ENCODE measurements at places on chromosomes 2 and 18.

- DNase-seq: no peak
Observed at GRCh38 chr2:23657371-23657770, 269.6 kb downstream of the ATAD2B start.

- DNase-seq: no peak
Observed at GRCh38 chr2:79512442-79513401, at the start of gene CTNNA2. Gene CTNNA2 (plus strand): TSS chr2:79513051.

- no peak for DNase-seq
Observed at GRCh38 chr18:59546188-59546587, 151.0 kb downstream of the CCBE1 start.

DNA sequence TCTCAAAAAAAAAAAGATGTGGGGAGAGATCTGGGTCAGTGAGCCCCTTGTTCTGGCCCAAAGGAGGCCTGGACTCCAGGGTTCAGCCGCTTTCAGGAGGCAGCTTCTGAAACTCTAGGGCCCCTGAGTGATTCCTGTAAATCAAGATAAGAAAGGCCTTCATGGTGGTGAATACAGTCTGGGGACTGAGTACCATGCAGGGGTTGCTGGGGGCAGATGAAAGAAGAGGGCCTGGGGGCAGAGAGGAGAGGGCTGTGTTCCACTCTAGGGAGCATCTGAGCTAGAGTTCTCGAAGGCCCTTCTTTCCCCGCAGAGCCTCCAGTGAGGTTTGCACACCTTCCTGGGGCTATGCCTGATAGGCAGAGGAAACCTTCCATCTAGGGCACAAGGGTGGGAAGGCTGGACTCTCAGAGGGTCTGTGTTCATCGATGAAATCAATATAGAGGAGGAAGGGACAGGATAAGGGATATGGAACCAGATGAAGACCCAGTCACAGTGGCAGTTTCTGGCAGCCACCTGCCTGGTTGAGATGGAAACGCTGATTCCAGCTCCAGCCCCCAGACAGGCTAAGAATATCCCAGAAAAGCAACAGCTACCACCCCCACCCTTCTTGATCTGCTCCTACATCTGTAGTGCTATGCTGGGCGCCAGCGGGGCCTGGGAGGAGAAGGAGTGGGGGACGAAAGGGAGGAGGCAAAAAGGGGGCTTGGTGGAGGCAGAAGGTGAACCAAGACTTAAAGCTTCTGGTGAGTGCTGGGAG, 4.7 kb upstream of the CDK5R2 start:
- DNase-seq: no peak

- DNase-seq: no peak
Observed at GRCh38 chr18:12321333-12321732, 13.3 kb downstream of the TUBB6 start.

- no peak for DNase-seq
Observed at GRCh38 chr2:35298493-35298892, 1057.1 kb upstream of the CRIM1 start.

DNA sequence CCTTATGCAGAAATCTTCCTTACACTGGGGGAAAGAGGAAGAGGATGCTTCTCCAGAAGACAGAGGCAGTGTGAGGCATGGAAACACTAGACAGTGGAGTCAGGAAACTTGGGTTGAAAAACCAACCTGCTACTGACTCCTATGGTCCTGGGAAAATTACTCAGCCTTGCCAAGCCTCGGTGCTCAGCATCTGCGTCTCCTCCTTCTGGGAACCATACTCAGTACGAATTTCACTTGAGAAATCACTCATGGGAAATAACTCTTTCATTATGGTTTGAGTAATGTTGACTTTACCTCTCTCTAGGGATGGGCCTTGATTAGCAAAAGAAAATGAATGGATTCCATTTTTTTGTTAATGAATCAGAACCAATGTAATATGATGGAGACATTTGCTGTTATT, 96.5 kb downstream of the KCNE4 start:
- no peak for DNase-seq

GRCh38 chr18:21203126-21203525, 38.9 kb upstream of the GREB1L start:
- DNase-seq: no peak

DNA sequence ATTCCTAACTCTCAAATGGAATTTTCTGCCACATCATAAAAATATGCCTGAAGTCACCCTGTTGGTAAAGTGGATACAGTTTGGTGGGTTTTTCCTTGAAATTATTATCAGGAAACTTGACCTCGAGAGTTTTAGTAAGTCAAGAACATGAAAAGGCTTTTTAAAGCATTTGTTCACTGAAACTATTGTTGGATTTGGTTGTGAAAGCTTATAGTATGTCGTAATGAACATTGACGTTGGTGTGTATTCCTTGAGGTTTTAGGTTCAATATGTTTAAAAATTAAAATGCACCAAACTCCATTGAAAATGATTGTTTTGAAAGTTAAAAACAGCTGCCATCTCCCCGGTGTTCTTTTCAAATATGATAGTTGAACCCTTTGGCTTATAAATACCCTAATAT, 30.8 kb downstream of the AOX1 start:
- DNase-seq: no peak

DNA sequence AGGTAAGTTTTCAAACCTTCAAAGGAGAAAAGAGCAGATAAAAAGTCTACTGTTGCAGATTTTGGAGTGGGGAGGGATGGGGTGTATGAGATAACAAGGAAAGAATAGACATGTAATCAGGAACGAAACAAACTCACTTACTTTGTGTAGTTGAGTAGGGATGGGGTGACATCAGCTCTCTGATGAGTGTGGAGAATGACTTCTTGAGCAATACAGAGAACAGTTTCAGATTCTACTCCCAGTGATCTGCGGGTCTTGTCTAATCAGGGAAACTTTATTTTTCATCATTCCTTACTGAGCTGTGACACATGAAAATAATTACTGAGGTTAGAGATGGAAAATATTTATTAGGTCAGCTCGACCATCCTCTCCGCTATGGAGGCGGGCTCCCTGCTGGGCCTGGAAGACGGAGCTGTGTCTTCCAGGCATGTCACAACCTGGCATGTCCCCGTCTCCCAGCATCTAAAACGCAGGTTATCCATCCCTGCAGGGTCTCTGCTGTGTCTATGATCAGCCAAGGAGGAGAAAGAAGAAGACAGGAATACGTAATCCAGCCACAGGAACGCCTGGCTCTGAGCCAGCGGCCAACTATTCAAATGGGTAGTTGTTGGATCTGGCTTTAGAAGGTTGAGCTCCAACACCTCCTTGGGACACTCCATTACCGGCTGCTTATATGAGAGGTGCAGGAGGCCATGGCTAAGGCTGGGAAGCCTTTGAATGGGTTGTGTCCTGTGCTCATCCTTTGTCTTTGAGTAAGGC, 99.0 kb upstream of the SATB2 start:
- no peak for DNase-seq

DNA sequence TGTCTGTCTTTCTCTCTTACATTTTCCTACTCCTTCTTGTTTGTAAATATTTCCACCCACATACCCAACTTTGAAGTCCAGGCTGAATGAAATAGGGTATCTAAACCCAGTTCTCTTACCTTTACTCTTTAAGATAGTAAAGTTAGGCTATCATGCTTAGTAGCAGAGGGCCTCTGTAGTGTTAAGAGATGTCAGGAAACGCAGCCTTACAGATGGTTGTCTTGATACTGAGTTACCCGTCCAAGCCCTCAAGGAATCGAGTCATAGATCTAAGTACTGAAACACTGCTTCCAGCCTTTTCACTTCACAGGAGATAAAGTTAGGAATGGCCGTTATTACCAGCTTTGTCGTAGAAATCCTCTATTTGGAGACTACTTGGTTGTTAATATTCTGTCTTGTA, 24.3 kb downstream of the MRPS9 start:
- DNase-seq: no peak

GRCh38 chr2:219219784-219220532, 1.2 kb upstream of the ABCB6 start:
- no peak for DNase-seq

GRCh38 chr18:3794537-3795348, 344.8 kb downstream of the TGIF1 start:
- no peak for DNase-seq

DNA sequence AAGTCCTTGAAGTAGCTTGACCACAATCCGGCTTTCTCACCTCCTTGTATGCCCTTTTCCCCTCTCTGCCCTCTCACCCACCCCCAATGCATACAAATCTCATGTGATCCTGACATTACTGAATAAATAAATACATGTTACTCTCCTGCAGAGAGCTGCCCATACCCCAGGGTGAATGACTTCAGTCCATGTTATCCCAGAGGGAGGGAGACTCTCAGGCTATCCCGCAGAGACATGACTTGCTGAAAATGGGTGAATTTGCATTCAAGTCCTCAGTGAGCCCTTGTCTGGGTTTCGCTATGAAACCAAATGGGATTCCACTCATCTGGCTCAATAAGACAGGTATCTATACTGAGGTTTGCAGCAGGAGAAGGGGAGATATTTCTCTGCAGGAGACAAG, 168.5 kb downstream of the FHOD3 start:
- no peak for DNase-seq

GRCh38 chr2:88739985-88740600, 48.6 kb downstream of the RPIA start:
- DNase-seq: peak; percentile 34

GRCh38 chr18:5538544-5538943, 5.3 kb downstream of the EPB41L3 start:
- no peak for DNase-seq

GRCh38 chr2:241914542-241914941, 45.0 kb downstream of the RTP5 start:
- DNase-seq: no peak

DNA sequence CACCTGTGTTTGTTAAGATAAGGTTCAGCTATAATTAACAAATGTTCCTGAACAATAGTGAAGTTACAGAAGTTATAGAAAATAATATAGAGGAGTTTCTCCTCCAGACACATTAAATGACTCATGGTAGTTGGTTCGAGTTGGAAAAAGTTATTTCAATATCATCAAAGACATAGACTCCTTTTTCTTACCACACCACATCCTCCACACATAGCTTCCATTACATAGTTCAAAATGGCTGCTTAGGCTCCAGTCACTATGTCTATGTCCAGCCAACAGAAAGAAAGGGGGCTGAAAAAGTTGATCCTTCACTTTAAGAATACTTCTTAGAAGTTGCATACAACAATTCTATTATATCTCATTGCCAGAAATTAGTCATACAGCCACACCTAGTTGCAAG, 50.7 kb downstream of the DYNAP start:
- no peak for DNase-seq

DNA sequence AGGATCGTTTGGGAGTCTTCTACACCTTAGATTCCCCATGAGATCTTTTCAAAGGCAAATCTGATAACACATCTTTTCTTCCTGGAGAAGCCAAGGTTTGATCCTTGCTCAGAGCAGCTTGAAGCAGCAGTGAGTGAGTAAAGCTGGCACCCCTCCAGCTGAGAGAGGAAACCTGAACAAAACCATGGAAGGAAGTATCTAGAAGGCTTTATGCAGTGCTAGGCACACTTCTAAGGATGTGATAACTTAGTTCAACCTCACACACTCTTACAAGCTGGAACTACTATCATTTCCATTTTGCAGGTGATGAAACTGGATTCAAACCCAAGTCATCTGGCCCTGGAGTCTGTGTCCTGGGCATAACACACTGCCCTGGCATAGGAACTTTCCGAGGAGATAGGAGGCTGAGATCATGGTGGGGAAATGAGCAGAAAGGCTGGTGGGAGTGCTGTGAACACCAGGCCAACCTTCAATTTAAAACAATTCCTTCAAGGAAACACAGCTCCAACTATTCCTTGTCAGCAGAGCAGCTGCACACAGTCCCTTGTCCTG, 71.2 kb downstream of the CTAGE1 start:
- no peak for DNase-seq

DNA sequence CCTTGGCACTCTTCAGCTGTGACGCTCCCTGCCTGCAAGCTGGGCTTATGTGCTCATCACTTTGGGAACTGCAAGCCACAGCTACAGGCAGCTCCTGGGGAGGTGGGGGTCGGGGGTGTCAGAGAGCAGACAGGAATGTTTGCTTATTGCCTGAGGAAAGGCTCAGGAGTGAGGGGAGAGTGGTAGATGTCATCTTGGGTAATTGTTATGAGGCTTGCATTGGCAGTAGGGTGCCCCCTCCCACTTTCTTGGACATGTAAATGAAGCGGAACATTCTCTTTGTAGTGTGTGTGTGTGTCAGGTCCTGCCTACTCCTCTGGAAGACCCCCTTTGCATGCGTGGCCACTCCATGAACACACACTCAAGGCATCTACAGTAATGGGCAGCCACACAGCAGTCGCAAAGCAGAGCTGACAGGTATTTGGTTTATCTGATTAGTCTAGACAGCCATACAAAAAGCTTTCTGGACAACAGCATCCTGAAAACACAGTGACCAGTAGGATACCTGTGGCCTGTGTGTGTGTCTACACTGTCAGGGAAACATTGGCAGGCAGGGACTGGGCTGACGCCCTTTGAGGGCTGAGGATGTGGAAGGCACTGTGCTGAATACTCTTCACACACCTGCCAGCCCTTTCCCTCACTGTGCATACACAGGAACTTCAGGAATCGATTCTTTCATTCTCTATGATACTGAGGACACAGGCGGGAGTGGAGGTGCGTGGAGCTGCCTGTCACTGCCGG, 17.1 kb upstream of the MC2R start:
- no peak for DNase-seq
